LoVo (cell line): ENCODE measurements at places on chromosomes 1 and 21.

GRCh38 chr1:117830222-117830621 is 99.2 kb downstream of the GDAP2 start:
- DNase-seq: no peak

GRCh38 chr1:15273274-15273673 is 26.3 kb downstream of the FHAD1 start:
- no peak for DNase-seq

GRCh38 chr1:160975026-160975425 is 20.4 kb upstream of the ITLN2 start:
- no peak for DNase-seq

- no peak for DNase-seq
Measured at GRCh38 chr1:6517435-6517851, 26.0 kb upstream of the PLEKHG5 start.

GRCh38 chr1:147246910-147247655 is 4.6 kb downstream of the CHD1L start:
- DNase-seq: no peak

- no peak for DNase-seq
Measured at GRCh38 chr1:100474834-100475233, 63.1 kb upstream of the GPR88 start.

DNA sequence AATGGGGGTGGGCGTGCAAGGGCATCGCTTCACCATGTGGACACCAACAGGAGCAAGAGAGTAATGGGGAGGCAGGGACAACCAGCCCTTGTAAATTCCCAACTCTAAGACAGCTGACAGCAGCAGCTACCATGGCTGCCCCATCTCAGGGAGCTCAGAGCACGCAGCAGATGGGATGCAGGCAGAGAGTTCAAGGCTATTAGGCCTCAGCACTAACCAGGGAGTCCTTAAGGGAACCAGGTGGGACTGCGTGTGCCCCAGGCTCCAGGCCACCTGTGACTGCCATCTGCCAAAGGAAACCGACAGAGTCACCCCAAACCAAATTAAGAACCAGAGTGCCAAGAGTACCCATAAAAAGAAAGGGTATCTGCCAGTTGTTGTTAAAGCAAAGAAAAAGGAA is 33.7 kb upstream of the PRDM2 start:
- DNase-seq: no peak

DNA sequence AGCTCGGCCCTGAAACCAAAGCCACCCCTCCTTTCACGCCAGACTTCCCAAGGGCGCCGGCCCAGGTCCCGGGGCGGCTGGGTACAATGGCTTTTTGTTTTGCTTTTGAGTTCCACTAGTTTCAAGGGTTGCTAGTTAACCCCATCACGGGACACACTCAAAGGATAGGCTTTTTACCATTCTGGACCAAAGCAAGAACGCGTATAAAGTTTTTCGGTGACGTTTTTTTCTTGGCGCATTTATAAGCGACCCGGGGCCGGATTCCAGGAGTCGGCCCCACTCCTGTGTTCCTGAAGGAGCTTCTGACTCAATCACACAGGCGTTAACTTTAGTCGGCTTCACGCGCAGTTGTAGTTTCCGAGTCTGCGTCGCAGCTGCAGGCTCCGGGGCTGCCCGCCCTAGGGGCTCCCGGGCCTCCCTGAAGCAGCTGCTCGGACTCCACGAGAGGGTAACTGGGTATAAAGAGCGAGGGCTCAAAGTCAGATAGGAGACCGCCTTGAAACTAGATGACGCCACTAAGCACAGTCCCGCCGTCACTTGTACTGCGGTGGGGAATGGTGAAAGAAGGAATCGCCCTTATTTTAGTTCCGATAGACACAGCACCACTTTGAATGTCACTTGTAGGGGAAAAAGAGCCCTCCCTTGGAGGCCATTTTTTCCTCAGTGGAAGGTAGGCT is 707 bp upstream of the KLHL21 start:
- DNase-seq: peak; percentile 53

DNA sequence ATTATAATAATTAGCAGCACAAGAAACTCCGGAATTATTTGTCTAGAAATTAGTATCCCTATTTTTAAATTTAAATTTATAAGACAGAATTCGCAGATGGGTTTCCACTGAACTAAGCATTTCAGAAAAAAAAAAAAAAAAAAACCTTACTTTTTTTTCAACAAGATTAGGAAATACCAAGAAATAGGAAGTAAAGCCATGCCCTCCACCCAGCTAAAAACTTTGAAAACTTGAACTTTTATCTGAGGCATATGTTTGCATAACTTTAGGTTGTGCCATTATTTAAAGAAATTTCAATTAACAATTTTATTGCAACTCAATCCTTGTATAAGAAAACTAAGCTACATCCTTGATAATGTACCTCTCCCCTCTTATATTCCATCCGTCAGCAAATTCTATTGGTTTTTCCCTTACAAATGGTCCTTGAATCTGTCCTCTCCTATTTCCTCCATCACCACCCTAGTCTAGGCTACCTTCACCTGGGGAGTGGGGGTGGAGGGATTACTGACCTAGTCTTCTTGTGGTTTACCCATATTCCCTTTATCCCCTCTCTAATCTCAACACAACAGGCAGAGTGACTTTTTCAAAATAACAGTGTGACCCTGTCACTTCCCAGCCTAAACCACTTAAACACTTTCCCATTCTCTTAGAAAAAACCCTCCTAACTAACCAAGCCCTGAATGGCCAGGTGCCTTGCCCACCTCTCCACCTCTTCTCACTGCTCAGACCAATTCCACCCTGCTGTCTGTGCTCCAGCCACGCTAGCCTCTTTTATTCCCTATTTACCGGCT is 1.4 kb upstream of the EVI5 start:
- no peak for DNase-seq

GRCh38 chr1:118396829-118397495 is 211.9 kb upstream of the SPAG17 start:
- DNase-seq: no peak

- no peak for DNase-seq
Measured at GRCh38 chr1:204633665-204634064, 51.9 kb downstream of the LRRN2 start.

DNA sequence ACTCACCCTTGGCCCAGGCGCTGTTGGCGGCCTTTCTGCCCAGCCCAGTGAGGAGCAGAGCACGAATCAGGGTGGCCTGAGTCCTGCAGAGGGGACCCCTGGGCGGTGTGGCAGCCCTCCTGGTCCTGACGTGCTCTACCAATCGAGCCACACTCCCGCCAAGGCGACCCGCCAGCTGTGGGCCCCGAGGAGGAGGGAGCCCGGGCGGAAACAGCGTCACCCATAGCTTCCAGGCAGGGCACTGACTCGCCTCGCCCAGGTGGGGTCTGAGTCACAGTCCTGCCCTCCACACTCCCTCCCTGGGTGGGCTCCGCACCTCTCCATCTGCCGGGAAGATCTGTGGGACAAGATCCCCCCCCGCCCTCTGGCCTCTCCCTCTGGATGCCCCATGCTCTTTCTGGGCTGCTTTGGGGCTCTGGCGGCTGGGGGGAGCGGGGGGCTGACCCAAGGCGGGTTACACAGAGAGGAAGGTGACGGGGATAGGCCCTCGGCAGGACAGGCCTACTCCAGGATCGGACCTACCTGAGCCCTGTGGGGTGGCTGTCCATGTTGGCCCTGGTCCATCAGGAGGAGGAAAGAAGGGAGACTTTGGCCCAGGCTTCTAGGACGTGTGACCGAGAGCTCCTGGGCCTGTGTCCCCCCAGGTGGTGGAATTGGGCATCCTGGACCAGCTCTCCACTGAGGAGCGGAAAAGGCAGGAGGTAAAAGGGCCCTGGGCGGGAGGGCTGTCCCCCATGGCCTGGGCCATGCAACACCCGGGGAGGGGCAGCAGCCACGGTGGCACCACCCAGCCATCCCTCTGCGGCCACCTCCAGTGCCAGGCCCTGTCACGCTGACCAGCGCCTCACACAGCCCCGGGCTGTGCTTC is 14.0 kb downstream of the ARHGEF16 start:
- DNase-seq: no peak

DNA sequence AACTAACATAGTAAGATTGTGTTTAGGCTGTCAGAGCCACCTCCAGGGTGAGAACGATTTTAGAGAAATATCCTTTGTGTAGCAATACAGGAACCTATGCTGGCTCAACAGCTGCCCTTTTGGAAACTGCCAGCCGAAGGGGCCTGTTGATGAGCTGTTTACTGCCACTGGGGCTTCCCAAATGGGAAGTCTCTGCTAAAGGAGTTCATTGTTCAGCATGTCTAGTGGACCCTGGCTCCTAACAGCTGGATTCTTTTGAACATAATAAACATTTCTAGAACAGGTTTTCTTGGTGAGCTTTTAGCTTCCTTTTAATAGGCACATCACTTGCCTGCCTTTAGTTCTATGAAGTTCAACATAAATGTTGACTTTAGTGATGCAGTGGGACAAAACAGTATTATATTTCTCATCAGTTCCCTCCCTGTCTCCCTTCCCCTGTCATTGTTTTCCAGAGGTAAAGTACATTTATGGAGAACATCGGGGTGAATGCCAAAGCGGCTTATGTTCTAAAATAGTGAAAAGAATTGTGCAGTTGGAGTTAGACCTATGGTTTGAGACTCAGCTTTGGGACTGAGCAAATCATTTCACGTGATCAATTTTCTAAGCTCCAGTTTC is 57.4 kb downstream of the UCK2 start:
- DNase-seq: no peak

GRCh38 chr1:192984080-192984479 is 75.1 kb downstream of the UCHL5 start:
- DNase-seq: no peak

DNA sequence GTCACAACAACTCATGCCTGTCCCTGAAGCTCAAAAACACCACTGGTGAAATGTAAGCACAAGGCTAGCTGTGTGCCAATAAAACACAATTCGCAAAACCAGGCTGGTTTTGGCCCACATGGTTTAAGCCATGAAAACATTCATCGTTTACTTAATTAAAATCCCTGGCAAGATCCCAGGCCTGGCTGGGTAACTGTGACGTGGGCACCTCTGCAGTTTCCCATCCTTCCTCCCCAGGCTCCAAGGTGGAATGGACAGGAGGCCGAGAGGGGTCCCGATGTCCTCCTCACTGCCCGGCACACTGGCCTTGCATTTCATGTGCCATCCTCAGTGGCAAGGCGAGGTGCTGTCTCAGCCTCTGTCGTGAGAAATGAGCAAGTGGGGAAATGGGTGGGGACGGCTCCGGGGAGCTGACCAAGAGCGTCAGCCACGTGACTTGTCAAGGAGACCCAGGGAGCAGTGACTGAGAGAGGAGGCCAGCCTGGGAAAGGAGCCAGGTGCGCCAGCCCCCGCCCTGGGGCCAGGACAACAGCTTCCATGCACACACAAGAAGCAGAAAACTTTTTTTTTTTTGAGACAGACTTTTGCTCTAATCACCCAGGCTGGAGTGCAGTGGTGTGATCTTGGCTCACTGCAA is 153.1 kb upstream of the RAB4A start:
- DNase-seq: peak; percentile 74

DNA sequence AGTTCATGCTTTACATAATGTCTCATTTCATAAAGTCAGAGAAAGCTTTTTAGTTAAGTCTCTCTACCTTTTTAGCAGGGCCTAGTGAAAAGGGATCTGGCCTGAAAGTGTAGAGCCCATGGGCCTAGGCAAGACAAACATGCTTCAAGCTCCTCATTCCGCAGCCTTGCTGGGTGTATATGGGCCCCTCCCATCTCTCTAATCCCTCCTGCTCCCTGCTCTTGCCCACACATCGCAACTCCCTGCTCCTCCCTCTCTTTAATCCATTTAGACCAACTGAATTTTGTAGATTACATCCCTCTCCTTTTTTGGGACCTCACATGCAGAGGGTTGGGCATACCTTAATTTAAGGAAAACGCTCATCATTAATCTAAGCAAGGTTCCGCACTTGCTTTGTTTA is 42.3 kb upstream of the CCDC190 start:
- no peak for DNase-seq

GRCh38 chr1:225987491-225988316 is 11.4 kb downstream of the SDE2 start:
- peak; percentile 49 for DNase-seq

DNA sequence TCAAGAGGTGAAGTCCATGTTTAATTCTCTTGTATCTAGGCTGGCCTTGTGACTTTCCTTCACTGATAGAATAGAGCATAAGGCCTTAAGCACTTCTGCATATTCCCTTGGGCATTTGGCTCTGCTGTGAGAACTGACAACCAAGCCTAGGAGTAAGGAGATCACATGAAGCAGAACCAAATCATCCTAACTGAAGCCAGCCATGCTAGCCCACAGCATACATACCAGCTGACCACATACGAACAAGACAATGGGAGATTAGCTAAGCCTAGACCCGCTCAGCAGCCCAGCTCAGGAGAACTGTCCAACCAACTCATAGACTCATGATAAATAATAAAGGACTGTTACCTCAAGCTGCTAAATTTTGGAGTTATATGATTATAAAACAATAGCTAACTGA is 114.6 kb upstream of the NEK7 start:
- DNase-seq: no peak

DNA sequence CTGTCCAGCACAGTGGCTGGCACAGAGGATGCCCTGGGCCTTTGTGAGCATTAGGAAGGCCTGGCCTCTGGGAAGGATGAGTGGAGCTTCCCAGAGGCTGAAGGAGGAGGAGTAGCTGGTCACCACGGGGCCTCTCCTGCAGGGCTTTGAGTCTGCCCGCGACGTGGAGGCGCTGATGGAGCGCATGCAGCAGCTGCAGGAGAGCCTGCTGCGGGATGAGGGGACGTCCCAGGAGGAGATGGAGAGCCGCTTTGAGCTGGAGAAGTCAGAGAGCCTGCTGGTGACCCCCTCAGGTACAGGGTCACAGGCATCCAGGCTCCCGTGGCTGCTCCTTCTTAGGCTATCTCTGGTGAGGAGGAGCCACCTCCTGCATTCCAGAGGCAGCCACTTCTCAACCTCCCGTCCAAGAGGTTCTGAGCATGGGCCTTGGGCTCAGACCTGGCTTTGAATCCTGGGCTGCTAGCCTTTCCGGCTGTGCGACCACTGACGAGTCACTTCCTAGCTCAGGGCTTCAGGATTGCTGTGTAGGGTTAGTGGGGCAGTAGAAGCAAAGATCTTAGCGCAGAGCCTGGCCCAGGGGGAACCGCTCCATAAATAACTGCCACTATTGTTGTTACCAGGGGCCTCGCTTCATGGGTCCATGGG is 14.0 kb downstream of the SESN2 start:
- no peak for DNase-seq

DNA sequence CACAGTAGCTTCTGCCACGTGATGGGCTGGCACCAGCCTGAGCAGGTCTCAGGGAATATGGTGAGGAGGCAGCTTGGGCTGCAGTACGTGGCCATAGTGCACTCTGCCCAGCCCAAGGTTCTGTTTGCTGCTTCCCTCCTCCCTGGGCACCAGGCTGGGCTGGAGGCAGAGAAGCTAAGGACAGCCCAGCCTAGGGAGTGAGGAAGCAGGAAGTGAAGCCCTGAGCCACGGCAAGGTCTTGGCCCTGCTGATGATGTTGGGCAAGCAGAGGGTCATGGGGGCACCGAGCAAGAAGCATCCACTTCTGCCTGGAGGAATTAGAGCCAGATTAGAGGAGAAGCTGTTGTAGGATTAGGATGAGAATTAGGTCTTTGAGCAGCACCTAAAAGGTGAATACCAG is 326.7 kb upstream of the VAMP3 start:
- no peak for DNase-seq

GRCh38 chr1:9443913-9444445 is 95.3 kb upstream of the SLC25A33 start:
- DNase-seq: no peak
